ENCODE measurements at places on chromosomes 5 and 9.
A peak's percentile ranks its signal among the peaks of the same experiment; 100 is the strongest.

- DNase-seq: no peak
These were observed 97.9 kb downstream of the CRB2 start for GRCh38 chr9:123453831-123454321.

DNA sequence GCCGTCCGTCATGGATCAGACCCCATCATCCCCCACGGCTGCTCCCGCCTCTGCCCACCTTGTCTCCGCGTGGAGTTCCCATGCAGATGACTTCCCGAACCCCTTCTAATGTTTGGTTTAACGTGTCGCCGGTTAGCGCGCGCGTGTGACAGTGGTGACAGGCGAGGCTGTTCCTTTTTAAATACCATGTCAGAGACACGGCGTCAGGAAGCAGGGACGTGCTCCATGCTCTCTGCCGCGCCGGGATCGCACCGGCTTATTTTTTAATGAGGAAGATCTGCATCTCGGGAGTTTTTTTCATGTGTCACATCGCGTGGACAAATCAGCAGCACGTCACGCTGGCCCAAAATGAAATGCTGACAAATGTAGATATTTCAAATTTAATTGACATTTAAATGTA, 35.9 kb downstream of the CRB2 start:
- DNase-seq: no peak

DNA sequence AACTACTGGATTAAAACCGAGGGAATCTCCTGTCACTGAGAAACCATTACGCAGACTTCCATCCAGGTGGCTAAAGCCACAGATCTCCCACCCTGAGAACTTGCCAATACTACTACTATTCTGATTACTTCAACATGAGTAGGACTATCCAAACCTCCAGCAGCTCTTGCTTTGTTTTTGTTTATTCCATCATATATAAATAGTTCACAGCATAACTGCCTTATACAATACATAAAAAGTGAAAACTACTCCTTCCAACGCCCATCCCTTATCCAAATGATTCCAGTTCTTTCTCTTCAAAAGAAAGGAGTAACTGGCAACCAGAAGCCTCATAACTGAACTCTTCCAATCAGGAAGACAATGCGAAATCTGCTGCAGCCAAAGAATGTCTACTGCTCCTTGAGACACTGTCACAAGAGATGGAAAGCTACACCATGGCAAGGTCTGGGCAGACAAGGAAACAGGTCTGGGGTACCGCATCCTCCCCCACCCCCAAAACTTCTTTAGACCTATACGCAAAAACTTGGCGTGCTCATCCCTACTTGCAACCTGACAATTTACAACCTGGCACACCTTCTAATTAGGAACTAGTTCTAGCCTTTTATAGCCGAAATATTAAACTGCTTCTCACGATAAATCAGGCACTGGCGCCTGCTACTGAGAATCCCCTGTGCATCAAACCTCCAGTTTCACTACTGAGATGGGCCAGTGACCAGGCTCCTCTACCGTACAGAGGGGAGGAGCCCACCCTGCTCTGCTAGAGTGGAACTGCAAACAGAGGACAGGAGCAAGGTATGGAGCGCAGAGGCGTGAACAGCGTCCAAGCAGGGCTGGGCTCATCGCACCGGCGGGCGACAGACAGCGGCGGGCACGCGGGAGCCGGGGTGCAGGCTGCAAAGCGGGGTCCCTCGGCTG, 986 bp downstream of the PLPP1 start:
- DNase-seq: no peak

GRCh38 chr9:70607926-70608325, 193.5 kb upstream of the KLF9 start:
- no peak for DNase-seq

DNA sequence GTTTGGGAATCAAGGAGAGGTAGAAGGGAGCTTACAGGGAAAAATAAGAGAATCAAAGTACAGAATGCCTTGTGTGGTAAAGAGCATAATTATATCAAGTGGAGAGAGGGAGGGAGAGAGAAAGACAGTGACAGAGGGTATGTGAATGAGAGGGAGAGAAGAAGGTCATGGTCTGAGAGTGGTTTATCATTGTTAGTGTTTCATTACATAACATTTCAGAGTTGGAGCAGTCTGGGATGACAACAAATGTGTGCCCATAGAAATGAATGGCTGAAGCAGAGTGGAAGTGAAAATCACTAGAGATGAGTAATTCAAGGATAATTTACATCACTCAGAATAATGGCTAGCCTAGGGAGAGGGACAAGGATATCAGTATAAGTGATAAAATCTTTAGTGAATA, 799.2 kb downstream of the TLE1 start:
- no peak for DNase-seq

- no peak for DNase-seq
These were observed 5.5 kb downstream of the NOL6 start for GRCh38 chr9:33468215-33468730.

- no peak for DNase-seq
These were observed 161.9 kb downstream of the SNCAIP start for GRCh38 chr5:122473941-122474340.

GRCh38 chr9:124088476-124088837, 76.9 kb downstream of the LHX2 start:
- DNase-seq: no peak

GRCh38 chr9:12718482-12719026, 25.4 kb downstream of the TYRP1 start:
- DNase-seq: no peak

DNA sequence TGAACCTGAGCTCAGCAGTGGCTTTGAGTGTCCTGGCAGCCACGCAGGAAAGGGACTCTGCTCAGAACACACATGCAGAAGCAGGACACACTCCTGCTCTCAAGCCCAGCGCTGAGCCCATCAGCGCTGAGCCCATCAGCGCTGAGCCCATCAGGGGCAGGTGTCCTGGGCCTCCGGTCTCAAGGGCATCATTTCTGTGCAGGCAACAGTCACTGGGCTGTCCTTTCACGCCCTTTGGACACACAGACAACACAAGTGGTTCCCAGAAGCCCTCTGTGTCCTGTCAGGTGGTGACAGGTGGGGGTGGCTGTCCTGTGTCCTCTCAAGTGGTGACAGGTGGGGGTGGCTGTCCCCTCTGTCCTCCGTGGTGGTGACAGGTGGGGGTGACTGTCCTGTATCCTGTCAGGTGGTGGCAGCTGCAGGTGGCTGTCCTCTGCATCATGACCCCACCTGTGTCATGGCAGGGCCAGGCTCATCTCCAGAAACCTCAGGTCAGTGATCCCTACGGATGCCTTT, 39.0 kb upstream of the CLPTM1L start:
- no peak for DNase-seq

DNA sequence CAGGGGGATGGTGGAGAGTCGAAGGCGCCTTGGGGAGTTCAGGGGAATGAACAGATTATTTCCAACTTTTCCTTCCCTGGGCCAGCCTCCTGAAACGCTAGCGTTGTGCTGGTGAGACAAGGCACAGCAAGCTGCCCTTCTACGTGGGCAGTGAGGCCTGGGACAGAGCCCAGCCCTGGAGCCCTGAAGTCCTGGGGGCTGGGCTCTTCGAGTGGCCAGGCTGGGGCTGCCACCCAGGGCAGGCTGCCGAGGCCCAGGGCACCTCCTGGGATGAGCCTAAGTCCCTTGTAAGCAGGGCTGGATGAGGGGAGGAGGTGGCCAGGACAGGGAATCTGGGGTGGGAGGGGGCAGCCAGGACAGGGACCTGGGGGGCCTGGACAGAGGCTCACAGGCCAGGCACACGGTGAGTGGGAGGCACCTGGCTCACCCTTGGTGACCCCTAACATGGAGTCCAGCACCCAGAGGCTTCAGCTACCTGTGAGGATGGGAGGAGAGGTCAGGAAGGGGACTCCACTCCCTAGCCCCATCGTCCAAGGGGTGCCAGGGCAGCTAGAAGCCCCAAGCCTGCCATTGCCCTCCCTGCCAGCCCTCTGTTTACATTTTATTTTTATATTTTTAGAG, 1.3 kb upstream of the LCN12 start:
- no peak for DNase-seq

GRCh38 chr9:124054582-124055227, 43.1 kb downstream of the LHX2 start:
- peak; percentile 47 for DNase-seq

GRCh38 chr9:116697362-116697761, 10.3 kb downstream of the TRIM32 start:
- DNase-seq: no peak

GRCh38 chr5:179279347-179280094, 65.7 kb downstream of the ADAMTS2 start:
- no peak for DNase-seq

- no peak for DNase-seq
These were observed 9.8 kb downstream of the SEMA4D start for GRCh38 chr9:89488131-89488530.

GRCh38 chr5:140785905-140786686, at the start of gene PCDHA1:
TSS of gene PCDHA1 (plus strand) at chr5:140786140.
- DNase-seq: no peak

DNA sequence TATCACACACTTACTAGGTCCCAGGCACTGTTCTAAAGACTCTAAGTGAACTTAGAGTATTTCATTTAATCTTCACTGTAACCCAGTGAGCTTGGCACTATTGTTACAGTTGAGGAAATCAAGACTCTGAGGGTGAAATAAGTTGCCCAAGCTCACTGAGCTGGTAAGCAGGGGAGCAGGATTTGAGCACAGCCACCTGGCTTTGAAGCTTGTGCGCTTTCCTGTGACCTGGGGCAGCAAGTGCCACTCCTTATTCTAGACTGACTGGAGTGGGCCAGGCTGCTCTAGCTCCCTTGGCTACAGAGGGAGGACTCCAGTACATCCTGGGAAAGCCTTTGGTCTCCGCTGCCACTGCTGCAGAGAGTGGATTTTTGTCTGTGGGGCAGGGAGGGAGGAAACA, 50.0 kb downstream of the RGS3 start:
- DNase-seq: no peak

DNA sequence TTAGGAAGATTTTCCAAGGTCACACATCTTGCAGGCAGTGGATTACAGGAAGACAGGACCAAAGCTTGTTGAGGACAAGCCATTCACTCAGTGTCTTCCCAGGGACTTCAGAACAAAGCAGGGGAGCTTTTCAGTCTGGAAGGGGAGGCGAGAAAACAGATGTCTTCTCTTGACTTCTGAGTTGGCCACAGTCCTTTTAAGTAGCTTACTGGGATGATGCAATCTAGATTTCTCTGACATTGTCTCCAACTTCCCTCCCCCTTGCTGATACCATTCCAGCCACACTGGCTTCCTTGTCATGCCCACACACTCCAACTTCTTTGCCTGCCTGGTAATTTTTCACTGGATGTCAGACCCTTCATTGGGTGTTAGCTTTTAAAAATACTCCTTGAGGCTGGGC, 174.2 kb upstream of the TBC1D2 start:
- DNase-seq: no peak

DNA sequence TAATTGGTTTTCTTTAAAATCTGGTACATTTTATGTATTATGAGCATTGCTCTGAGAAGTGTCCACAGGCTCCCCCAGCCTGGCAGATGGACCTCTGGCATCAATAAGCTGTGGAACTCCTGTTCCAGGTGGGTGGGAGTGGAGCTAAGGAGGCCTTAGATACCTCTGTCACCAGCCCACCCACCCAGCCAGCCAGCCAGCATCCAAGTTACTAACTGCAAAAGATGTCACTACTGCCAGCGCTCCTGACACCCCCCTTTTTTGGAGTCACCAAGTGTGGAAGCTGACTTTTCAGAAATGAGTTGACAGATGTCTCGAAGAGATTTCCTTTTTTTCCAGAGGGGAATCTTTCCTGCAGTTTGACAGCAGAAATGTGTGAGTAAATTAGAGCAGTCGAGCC, 111.2 kb downstream of the GALNT10 start:
- DNase-seq: no peak

- DNase-seq: peak; percentile 23
These were observed 48.2 kb downstream of the KIF2A start for GRCh38 chr5:62354028-62354874.

- DNase-seq: peak; percentile 99
These were observed at the start of gene HABP4 for GRCh38 chr9:96449845-96450612. TSS of gene HABP4 (plus strand) at chr9:96450169. CDS start at chr9:96450280, 111 bp downstream.

DNA sequence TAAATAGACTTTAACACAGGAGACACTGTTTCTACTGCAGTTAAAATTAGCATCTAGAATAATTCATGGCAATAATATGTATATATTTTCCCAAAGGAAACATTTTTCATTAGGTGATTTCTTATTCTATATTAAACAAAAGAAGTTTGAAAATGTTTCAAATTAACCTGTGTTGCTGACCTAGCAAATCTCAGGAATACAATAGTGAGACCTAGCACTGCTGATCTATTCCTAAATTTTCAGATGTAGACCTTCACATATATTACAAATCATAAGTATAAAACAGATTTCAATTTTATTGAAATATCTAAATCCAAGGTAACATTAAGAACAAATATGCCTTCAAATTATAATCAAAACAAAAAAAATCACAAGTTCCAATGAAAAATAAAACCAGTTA, 15.1 kb downstream of the LMBRD2 start:
- DNase-seq: no peak

DNA sequence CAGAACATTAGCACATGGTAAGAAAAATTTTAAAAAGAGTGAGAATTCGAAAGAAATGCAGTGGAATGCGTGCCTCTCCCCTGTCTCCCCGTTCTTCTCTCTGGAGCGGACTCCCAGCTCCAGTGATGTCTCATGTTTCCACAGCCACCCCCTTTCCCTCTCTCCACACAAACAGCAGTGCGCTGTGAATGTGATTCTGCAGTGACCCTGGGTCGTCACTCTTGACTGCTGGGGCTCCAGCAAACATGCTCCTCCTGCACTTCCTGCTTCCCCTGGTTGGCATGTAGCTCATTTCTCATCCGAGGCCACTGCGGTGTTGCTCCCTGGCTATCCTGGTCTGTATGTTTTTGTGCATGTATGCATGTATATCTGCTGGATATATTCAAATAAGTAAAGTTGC, 13.3 kb downstream of the PHF2 start:
- no peak for DNase-seq

- no peak for DNase-seq
These were observed 620.2 kb upstream of the DMAC1 start for GRCh38 chr9:8419596-8420275.

DNA sequence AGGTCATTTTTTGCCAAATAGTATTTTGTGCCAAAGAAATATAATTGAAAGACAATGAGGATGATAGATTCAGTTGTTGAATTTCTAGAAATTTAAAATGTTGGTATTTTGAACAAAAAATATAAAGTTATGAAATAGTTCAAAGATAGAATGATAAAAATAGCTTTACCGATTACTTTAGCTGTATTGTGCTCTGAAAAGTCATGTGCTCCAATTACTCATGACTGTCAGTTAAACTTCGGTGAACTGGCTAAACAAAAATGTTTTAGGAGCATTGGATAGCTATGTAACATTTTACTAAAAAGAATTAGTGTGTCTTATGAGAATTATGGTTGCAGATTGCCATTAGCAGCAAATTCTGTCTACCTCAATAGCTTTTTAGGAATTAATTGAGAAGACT, 177.3 kb upstream of the VCAN start:
- DNase-seq: no peak

Data from K562 (cell line).